ENCODE measurements at places on chromosomes 6 and 20. TPM values are rescaled to one million over a fixed set of nuclear protein-coding genes. Genes with fewer than 3 reads are reported as not detected.
A peak's percentile ranks its signal among the peaks of the same experiment; 100 is the strongest.

Gene MUC22
- polyA plus RNA-seq = not detected

Gene TFAP2B
- not detected for polyA plus RNA-seq

Gene VSX1
- not detected for polyA plus RNA-seq

Gene PARD6B
- polyA plus RNA-seq = 6.7 TPM

Gene FERMT1
- 5.6 TPM for polyA plus RNA-seq

Gene RBM39
- polyA plus RNA-seq = 632 TPM

GRCh38 chr20:42218621-42219374 lies 600.6 kb upstream of the CHD6 start:
- DNase-seq = peak; percentile 30

DNA sequence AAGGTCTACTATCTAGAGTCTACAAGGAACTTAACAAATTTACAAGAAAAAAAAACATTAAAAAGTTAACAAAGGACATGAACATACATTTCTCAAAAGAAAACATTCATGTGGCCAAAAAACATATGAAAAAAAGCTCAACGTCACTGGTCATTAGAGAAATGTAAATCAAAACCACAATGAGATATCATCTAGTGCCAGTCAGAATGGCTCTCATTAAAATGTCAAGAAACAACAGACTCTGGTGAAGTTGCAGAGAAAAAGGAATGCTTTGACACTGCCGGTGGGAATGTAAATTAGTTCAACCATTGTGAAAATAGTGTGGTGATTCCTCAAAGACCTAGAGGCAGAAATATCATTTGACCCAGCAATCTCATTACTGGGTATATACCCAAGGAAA lies 48.3 kb downstream of the OGFRL1 start:
- no peak for DNase-seq

- DNase-seq = no peak
Measured at GRCh38 chr6:28207510-28208110, 17.5 kb upstream of the ZSCAN9 start.

DNA sequence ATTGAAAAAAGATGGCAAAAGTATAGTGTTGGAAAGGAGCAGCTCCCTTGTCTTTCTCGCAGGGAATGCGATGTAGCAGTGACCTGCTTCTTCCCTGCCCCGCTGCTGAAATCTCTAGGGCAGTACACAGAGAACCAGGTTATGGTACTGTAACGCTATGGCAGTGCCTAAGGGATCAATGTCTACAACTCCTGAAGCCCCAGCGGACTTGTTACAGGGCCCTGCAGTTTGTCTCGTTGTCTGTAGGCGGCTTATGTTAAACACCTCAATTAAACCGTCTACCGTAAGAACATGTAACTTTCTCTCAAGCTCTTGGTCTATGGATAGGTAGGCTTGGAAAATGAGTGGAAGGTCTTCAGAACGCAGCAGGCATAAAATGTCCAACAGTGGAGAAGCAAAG lies 44.8 kb upstream of the SLC17A4 start:
- no peak for DNase-seq

- no peak for DNase-seq
Measured at GRCh38 chr20:537983-538382, 5.6 kb downstream of the CSNK2A1 start.

- DNase-seq = no peak
Measured at GRCh38 chr6:46876126-46876525, 45.6 kb downstream of the ADGRF5 start.

DNA sequence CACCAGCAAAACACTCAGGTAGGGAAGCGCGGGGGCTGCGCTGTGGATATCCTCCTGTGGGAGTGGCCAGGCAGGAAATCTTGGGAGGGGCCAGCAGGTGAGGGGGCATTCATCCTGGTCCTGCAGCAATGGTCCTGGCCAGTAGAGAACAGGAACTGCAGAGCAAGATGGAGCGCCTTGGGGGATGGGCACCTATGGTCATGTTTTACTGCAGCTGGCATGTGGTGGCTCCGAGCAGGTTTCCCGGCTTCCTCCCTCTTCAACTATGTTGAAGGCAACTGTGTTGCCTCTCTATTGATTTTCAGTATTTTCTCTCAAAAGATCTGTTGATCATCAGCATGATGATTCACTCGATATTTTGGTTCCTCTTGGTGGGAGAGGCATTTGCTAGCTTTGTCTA lies 70.9 kb downstream of the SNAP91 start:
- DNase-seq = no peak

DNA sequence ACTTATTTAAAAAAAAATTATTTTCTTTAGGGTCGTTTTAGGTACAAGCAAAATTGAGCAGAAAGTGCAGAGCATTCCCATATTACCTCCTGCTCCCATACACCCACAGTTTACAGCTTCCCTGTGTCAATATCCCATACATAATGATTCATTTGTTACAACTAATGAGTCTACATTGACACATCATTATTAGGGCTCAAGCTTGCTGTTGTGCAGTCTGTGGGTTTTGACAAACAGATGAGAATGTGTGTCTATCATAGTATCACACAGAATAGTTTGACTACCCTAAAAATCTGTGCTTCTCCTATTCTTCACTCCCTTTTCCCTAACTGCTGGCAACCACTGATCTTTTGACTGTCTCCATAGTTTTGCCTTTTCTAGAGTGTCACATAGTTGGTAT lies 9.4 kb downstream of the PSMF1 start:
- no peak for DNase-seq

DNA sequence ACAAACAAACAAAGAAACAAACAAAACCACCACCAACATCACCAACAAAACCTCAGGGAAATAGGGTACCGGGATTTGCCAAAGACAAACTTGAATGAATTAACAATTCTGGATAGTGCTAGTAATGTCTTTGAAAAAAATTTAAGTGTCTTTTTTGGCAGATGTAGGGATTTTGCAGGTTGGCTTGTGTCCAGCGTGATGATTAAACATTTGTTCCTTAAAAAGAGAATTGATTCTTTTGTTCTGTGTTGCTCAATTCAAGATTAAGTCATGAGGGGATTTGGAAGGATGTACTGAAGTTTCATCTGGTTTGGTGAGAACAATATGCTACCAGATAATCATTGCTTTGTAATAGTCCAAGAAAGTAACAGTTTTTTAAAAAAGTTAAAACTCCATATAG lies 125.1 kb upstream of the HS3ST5 start:
- no peak for DNase-seq

- DNase-seq = no peak
Measured at GRCh38 chr6:86407128-86407527, 530.2 kb upstream of the HTR1E start.
